Left renal pelvis (tissue), 4 donors: ENCODE measurements at places on chromosomes 1 and 21.

DNA sequence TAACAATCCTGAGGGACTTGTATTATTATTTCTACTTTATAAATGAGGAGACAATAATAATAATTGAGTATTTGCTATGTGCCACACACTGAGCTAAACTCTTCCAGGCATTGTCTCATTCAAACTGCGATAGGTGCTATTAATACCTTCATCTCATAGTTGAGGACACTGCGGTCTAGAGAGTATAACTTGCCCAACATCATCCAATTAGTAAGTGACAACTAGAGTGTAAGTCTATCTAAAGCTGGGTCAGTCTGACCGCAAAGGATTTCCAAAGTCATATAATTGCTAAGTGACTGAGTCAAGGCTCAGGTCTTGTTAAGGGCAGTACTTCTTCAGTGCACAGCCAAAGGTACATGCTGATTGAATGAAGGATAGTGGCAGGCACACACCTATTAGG lies 9.7 kb downstream of the BCL9 start:
- no peak for DNase-seq

GRCh38 chr1:229249854-229250644 lies 20.9 kb upstream of the RAB4A start:
- DNase-seq, result no peak

- DNase-seq, result no peak
Measured at GRCh38 chr21:39386194-39386593, 37.3 kb upstream of the HMGN1 start.

DNA sequence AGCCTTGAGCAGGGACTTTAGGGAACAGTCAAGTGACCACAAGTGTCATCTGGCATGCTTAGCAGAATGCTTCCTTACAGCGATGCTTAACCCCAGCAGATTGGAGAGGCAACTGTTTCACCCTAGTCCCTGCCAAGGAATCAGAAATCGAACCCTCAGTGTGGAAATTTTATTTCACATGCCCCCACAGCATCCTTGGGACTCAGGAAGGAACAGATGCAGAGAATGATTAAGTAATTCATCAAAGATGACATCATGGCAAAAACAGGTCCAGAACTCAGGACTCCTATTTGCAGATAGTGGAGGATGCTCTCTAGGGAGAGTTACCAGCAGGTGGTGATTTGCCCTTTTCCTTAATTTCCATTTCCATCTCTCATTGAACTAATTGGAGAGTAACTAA lies 333.0 kb upstream of the KAZN start:
- DNase-seq, result no peak

DNA sequence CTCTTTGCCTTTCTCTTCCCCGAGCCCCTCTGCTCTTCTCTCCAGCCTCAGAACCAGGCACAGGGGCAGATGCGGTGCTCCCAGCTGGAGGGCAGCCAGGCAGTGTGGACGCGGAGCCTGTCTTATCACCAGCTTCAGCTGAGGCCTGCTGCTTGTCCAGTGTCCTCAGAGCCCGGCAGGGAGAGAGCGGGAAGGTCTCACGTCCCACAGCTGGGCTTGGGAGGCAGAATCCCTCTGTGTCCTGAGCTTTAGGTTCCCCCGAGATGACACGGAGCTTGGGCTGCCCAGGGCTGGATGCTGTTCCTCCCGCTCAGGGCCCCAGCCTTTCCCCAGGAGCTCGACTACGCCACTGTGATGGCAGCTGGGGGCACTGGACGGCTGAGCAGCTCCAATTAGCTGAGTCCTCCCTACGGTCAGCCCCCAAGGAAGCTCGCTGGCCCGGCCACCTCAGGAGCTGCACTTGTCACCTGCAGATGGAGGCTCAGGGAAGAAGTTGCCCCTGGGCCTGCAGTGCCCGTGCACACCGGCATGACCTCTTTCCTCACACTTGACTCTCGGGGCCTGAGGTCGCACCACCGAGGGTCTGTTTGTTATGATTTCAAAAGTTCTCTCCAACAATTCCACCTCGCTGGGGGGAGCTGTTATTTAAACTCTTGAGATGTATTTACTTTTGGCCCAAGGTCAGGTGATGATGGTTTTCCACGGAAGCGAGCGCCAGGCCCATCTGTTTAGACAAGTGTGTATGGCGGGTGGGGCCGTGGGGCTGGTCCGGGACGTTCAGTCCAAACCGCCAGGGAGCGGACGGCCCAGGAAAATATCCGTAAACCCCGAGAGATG lies 127.3 kb downstream of the SIK1 start:
- no peak for DNase-seq

GRCh38 chr1:219271818-219272535 lies 98.3 kb downstream of the LYPLAL1 start:
- DNase-seq, result no peak

GRCh38 chr1:90434460-90434859 lies 282.6 kb downstream of the BARHL2 start:
- DNase-seq, result no peak

DNA sequence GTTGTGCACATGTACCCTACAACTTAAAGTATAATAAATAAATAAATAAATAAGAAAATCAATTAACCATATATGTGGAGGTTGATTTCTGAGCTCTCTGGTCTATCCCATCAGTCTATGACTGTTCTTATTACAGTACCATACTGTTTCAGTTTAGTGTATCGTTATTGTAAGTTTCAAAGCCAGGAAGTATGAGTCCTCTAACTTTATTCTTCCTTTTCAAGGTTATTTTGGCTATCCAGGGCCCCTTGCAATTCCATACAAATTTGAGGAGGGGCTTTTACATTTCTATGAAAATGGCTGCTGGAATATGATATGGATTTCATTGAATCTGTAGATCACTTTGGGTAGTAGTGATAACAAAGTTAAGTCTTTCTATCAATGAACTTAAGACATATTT lies 96.9 kb upstream of the BCL9 start:
- DNase-seq, result no peak
